CD4-positive, alpha-beta T cell treated with Interleukin-15 for 1 hour (primary cell): ENCODE measurements at places on chromosomes 5 and 9.
A peak's percentile ranks its signal among the peaks of the same experiment; 100 is the strongest.

DNA sequence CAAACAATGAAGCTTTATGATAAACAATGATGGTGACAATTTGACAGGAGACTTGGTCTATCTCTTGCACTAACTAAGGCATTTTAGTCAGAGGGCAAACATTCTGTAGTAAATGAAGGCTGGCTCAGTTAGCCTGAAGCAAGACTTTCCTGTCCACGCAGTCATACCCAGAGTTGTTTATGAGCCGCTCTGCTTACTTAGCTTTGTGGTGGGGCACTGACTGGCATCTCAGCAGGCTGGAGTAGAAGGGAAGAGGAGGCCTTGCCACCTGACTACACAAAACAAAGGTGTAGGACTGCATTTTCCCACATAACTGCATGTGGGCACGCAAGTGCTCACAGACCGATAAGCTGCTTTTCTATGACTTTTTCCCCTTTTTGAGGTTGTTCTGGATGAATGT is 133.7 kb upstream of the EPB41L4A start:
- DNase-seq, result no peak

DNA sequence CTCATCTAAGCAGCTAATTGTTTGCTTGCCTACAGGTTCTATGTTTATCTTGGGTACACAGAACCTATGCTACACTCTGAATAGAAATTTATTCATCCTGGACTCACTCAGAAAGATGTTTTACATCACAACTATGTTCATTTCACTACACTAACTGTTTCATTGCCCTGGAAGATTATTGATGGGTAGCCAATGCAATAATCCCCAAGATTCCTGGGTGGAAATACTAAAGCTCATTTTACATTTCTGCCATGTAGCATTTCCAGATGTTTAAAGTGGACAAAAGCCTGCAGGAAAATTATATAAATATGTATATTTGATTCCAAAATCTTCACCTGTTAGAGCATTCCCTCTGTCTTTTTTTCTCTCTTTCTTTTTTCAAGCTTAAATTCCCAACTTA is 51.9 kb upstream of the IL7R start:
- DNase-seq, result no peak

- DNase-seq, result no peak
These were observed 4.1 kb downstream of the SLC23A1 start for GRCh38 chr5:139378941-139379361.

DNA sequence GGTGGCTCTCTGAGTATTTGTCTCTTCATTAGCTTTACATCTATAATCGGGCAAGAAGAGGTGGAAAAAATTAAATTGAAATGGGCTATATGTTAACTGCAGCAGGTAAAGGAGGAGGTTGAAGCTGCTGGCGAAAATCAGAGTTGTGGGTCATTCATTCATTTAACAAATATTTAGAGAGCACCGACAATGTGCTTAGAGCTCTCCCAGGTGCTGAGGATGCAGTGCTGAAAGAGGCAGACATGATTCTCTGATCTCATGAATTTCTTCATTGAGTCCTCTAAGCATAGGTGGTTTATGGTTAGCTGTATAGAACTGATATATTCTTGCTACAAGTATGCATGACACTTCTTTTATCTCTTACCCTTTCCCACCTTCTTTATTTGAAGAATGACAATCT is 243.4 kb downstream of the RFX3 start:
- no peak for DNase-seq

DNA sequence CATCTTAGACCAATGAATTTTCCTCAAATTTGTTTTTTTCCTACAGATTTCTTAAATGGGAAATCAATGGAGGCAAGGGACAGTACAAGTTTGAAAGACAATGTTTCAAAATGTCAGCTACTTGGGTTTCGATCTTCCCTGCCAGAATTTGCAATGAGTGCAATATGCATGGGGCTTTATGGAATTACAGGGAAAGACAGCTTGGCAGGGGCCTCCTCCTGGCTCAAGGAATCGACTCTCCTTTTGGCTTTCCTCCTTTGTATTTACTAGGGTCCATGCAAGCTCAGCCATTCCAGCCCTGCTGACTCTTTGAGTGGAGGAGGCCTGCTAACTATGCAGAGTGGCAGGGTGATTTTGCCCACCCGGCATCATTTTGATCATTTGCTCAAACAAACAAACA is 63.2 kb downstream of the MED27 start:
- no peak for DNase-seq

- no peak for DNase-seq
These were observed 649.1 kb downstream of the BNC2 start for GRCh38 chr9:16221366-16221765.

- no peak for DNase-seq
These were observed 20.8 kb upstream of the CKMT2 start for GRCh38 chr5:81212211-81212751.

DNA sequence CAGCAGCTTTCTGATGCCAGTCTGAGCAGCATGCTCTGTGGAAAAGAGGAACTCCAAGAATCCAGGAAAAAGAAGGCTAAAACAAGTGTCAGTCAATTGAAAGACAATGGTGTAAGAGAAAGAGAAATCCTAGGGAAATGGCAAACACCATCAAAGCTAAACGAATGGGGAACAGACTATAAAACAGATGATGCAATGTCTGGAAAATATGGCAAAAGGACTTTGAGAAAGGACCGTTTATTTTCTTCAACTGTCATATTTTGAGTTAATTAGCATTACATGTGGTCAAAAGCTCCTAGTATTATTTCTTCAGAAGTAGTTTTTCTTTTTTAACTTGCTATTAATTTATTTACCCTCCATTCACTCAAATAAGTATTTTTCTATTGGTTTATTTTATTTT is 465.2 kb downstream of the LRRC70 start:
- DNase-seq, result no peak

- peak; percentile 13 for DNase-seq
These were observed 47.5 kb upstream of the ORM1 start for GRCh38 chr9:114275246-114276004.

GRCh38 chr9:123929177-123929869 is 603 bp downstream of the DENND1A start:
- DNase-seq, result peak; percentile 18

- DNase-seq, result no peak
These were observed 11.5 kb upstream of the CLIC3 start for GRCh38 chr9:137007816-137008270.

DNA sequence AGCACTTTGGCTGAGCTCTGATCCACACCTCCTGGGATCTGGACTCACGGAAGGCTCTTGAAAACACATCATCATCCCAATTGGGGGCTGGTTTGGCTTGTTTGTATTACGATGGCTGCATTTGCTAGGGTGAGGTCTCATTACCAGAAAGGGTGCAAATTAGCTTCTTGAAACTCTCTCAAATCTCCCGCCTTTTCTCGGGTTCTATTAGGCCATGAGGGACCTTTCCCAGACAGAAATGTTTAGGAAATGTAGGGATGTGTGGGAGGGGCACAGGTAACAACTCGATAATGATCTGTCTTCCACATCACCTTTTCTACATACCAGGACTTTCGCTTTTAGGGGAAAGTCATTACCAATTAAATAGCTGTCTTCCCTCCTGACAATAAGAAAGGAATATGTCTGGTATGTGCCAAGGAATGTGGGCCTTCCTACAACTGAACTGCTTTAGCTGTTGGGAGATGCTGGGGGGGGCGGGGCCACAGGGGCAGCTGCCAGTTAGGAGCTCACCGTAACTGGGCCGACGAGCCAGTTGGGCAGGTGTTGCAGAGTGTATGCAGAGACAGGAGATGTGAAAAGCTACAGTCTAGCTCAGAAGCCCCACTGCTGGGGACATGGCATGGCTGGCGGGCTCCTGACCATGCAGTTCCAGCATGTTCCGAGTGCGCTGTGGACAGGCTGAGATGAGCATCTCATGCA is 71.2 kb downstream of the AK8 start:
- no peak for DNase-seq

- no peak for DNase-seq
These were observed 124.4 kb upstream of the NMUR2 start for GRCh38 chr5:152529440-152529839.

- DNase-seq, result no peak
These were observed 208.0 kb downstream of the PAPPA start for GRCh38 chr9:116361547-116361946.

GRCh38 chr9:127531676-127532075 is 80.4 kb downstream of the LRSAM1 start:
- no peak for DNase-seq

GRCh38 chr9:113215132-113215531 is 5.9 kb downstream of the FKBP15 start:
- DNase-seq, result no peak

DNA sequence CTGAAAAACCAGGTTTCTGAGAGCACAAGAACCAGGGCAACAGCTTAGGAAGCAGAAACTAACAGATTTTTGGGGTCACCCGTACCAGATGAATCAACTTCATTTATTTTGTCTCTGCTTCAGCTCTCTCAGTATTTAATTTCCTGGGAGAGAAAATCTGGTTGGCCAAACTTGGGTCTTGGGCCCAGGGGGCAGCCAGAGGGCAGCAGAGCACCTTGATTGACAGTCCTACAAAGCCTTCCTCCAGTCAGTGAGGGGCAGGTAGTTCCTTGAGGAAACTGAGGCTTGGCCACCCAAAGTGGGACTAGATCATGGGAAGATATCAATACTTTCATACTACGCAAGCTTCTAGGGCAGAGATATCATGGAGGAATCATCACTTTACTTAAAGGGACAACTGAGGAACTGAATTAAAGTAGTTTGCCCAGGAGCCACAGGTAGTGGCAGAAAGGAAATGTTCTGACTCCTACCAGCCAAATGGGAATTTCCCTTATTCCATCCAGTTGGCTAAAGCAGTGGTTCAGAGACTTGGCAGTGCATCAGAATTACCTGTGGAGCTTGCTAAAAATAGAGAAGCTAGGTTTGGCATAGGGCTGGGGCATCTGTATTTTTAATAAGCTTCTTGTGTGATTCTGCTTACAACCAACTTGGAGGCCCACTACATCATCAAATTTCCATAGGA is 21.5 kb upstream of the ARHGAP26 start:
- DNase-seq, result peak; percentile 55

DNA sequence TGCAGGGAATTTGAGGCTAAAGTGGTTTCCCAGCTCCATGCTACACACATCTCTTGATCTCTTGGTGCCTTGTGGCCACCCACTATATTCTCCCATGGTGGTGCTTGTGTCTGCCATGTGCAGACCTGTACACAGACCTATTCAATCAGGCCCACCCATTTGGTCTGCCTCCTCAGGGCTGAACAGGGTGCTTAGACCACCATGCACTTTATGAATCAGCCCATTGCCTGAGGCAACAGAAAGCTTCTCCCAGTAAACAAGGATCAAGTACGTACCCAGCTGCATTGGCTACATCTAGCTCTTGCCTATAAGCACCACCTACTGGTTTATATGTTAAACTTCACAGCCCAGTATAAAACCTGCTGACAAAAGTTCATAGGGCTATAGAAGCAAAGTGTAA is 664.3 kb upstream of the EDIL3 start:
- DNase-seq, result no peak

DNA sequence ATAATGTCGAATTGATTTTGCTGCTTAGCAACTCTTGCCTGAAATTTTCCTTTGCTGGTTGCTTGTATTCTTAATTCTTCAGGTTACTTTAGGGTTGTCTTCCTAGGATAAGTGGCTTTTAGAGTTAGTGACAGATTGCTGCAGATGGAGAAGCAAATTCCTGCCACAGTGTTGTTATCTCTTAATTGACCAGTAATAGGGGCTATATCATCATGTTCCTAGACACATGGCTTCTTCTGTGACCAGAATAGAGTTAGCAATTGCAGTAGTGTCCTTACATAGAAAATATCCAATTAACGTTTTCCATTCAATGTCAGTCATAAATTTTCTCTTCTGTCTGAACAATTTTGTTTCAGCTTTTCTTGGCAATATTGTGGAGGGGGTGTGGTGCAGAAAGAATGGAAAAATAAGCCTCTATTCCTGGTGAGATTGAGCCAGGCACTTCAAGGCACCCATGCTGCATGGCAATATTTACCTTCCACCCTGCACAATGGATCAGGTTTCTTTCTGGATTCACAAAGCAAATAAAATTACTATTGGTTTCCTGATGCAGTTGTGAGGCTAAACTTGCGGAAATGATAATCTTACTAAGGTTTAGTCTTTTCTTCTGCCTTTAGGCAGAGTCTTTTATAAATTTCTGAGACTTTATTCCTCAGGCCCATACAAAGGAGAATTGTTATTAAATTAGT is 1481.5 kb downstream of the EFNA5 start:
- no peak for DNase-seq

GRCh38 chr9:112176524-112176923 is 1.4 kb upstream of the SUSD1 start:
- peak; percentile 32 for DNase-seq

DNA sequence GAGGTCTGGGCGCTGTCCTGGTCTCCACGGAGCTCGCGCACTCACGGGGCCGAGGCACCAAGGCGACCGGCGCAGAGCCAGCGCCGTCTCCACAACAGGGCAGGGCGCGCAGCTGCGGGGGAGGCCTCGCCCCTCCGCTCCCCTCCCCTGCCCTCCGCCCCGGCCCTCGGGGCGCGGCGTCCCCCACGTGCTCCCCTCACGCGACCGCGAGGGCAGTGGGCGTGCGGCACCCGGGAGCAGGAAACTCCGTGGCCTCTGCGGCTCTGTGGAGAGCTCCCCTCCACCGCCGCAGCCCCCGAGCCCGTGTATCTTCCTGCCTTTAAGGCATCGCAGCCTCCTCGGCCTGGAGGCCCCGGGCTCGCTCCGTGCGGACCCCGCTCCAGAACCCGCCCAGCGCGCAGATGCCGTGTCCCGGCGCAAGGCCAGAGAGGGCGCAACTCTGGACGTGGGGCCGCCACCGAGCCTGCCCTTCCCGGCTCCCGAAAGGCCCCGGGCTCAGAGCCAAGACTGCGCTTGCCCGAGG is 708 bp upstream of the TUBB4B start:
- peak; percentile 72 for DNase-seq

GRCh38 chr5:75729321-75729720 is 12.1 kb upstream of the POC5 start:
- DNase-seq, result no peak

DNA sequence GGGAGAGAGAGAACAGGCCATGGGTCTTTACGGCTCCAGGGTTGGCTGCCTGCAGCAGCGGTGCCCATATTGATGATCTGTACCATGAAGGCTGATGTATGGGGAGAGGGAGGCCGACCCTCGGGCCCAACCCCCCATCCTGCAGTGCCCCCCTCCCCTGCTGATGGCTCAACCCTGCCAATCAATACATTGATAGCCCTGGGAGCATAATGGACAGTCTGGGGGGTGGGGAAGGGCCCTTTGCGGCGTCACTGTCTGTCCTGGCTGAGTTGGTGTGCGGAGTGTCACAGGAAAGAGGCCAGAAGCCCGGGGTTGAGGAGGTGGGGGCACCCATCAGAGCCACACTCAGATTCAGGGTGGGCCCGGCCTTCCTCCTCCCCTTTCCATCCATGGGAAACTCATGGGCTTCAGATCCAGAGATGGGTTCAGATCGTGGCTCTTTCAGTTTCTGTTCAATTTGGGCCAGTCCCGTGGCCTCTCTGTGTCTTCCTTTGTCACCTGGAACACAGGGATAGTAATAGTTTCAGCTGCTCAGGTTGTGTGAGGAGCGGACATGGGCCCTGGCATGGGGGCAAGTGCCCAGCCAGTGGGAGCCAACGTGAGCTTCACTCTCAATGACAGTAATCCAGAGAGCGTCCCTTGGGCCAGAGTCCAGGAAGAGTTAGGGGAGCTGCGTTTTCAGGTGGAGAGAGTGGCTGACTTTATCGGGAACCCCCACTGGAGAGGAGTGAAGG is 9.5 kb downstream of the FGF18 start:
- peak; percentile 1 for DNase-seq

- no peak for DNase-seq
These were observed 914.4 kb upstream of the ACO1 start for GRCh38 chr9:31470051-31470450.

GRCh38 chr5:56534102-56534829 is 281.1 kb upstream of the MAP3K1 start:
- no peak for DNase-seq

GRCh38 chr5:79834754-79835714 is 145.4 kb downstream of the CMYA5 start:
- no peak for DNase-seq
